ENCODE measurements at places on chromosomes 3 and 15. TPM values are rescaled to one million over a fixed set of nuclear protein-coding genes. Genes with fewer than 3 reads are reported as not detected.

DNA sequence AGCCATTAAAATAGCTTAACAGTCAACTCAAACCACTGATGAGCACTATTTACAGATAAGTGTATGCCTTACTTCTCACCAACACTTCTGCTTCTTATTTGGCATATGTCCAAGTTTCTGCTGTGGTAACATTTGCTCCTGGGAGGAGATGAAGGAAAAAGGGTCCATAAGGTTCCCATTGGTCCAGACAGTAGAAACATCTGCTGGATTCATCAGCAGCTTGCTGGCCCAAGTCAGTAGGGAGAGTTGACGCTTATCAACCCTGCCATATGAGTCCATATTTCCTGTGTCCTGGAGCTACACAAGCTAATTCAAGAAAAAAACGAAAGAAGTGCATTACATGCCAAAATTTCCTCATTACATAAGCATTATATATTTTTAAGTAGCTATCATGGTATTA lies 824.5 kb downstream of the CADM2 start:
- DNase-seq = no peak

Gene GRIP2
- not detected for total RNA-seq

GRCh38 chr3:186588632-186589031 lies 18.1 kb downstream of the DNAJB11 start:
- no peak for DNase-seq

DNA sequence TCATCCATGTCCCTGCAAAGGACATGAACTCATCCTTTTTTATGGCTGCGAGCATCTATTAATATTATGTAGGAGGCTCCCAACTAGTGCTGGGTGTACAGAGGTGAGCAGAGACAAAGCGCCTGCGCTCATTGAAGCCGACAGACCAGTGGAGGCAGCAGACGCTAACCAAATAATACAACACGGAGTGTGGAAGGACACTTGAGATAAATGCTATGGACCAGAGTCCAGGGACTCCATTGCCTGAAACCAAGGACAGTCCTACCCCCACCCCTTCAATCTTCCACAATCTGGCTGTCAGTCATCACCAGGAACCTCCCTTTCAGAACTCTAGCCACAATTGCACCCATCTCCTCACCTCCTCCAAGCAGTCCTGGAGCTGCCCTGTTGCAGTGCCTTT lies 41.5 kb downstream of the KLHL6 start:
- DNase-seq = no peak

DNA sequence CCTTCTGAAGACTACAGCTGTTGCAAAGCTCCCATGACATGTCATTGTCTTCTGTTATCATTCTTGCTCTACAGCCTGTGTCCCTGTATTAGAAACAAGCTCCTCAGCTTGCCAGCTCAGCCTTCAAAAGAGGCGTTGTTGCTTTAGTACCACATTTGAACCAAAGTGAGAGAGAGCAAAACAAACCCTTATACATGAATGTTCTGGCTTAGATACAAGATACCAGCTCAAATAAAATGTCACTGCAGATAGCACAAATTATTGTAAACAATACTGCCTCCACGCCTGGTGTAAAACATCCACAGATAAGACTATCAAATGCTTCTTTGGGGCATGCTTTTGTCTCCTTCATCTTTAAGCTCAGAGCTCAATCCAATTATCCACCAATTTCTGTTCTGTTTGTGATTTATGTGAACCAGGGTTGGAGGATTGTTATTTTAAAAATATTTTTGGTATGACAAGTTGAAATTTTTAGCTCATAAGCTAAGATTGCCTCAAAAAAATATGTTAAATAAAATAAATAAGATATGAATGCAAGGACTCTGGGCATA lies 403.6 kb upstream of the CDIN1 start:
- DNase-seq = no peak

Gene C3orf52
- total RNA-seq = 55.1 TPM

DNA sequence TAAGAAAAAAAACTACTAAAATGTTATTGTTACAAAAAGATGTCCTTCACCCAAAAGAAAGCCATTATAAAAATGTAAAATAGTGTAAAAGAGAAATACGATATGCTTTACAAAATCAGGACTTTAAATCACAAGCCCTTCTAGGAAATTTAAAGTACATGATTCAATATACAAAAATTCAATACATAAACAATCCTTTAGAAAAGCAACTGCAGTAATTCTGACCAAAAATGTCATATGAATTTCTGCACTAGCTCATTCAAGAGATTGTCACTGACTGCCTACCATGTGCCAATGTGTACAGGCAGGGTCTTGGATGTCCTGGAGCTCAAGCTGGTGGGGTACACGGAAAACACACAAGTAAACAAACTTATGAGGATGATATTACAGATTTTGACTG lies 2.5 kb downstream of the MORC1 start:
- no peak for DNase-seq

Gene TMEM40
- 3.0 TPM for total RNA-seq

DNA sequence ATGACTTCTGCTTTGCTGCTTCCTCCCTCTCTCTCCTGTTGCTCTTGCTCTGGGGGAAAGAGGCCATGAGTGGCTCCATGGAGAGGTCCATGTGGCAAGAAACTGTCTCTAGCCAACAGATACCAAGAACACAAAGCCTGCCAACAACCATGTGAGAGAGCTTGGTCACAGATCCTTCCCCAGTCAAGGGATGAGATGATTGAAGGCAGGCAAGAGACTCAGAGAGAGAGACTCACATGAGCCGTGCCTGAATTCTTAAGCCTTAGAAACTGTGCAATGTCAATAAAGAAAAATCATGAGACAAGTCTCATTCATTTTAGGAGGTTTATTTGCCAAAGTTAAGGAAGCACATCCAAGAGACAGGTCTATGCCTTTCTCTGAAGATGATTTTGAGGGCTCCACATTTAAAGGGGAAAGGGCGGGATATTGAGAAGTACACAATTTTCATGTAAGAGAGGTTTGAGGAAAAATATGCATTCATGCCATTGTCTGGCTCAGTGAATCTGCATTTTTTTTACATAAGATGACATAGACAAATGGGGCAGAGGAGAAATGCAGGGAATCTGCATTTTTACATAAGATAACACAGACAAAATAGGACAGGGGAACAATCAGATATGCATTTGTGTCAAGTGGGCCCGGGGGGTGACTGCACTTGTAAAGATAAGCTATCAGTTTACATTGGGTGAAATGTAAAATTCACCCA lies 59.5 kb upstream of the SUCLG2 start:
- DNase-seq = no peak

GRCh38 chr3:16374047-16374934 lies 109.3 kb downstream of the OXNAD1 start:
- no peak for DNase-seq

- no peak for DNase-seq
Observed at GRCh38 chr3:111831840-111832239, 27.2 kb upstream of the PHLDB2 start.

Gene CLPX
- total RNA-seq = 24.3 TPM

GRCh38 chr3:6571448-6571847 lies 289.5 kb upstream of the GRM7 start:
- DNase-seq = no peak

- no peak for DNase-seq
Observed at GRCh38 chr3:12807601-12808359, 11.3 kb downstream of the CAND2 start.

Gene MYH15
- 0.22 TPM for total RNA-seq

Gene RARRES1
- total RNA-seq = 9.8 TPM

DNA sequence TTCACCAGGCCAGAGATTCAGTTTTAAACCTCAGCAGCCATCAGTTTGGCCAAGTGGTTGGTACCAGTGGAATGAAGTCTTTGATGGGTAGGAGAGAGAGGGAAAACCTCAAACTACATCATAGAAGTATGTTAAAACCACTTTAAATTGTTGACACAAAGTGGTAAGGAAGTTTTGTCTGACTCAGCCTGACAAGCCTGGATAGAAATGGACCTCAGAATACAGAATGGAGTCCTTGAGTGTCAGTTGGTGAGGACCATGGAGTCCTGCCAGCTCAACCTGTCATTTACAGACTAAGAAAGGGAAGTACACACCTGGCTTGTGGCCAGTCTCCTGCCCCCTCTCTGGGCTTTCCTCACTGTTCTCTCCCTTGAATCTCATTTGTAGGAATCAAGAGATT lies 12.1 kb downstream of the EAF1 start:
- no peak for DNase-seq

Gene COX17
- 45.3 TPM for total RNA-seq

DNA sequence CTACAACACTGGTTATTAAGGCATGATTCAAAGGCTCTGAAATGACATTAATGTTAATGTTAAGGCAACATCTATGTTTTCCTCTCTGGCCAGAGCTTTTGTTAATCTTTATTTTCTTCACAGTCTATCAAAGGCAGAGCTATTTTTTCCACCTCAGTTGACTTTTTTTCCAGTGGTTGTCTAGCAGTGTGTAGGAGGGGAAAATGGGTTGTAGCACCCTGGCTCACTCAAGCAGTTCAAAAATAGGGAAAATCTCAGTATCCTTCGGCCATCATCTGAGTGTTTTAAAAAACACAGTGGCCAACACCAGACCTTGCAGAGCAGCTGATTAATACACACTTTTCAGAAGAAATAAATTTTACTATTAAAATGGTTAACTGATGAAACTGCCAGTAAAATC lies 21.4 kb downstream of the CBLB start:
- DNase-seq = no peak

Gene CKMT1B
- total RNA-seq = 4.3 TPM

Gene FANCD2OS
- not detected for total RNA-seq

- DNase-seq = no peak
Observed at GRCh38 chr3:13338231-13338630, 81.9 kb downstream of the NUP210 start.

Gene SNAPC5
- 24.5 TPM for total RNA-seq

Gene ATP13A5
- total RNA-seq = not detected

GRCh38 chr3:45398178-45398577 lies 9.8 kb downstream of the LARS2 start:
- no peak for DNase-seq

- DNase-seq = no peak
Observed at GRCh38 chr3:37494216-37494615, 319.8 kb upstream of the LRRFIP2 start.

DNA sequence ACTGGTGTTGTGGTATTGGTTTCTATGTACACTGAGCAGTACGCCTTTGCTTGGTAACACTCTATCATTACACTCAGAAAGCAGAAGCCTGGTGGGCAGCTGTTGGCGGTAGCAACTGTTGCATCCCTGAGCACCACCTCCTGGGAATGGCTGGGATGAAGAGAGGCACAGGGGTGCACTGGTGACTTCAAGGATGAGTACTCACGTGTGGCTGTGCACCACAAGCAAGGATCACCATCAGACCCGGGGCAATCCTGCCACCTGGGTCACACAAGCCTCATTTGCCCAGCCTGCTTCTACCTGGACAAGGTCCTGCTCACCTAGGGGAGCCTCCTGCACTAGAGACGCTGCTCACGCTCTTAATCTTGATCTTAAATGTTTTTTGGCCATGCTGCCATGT lies 336.4 kb downstream of the SI start:
- no peak for DNase-seq

Gene CLN6
- total RNA-seq = 55.0 TPM

- no peak for DNase-seq
Observed at GRCh38 chr3:59726279-59726678, 676.5 kb upstream of the CFAP20DC start.

DNA sequence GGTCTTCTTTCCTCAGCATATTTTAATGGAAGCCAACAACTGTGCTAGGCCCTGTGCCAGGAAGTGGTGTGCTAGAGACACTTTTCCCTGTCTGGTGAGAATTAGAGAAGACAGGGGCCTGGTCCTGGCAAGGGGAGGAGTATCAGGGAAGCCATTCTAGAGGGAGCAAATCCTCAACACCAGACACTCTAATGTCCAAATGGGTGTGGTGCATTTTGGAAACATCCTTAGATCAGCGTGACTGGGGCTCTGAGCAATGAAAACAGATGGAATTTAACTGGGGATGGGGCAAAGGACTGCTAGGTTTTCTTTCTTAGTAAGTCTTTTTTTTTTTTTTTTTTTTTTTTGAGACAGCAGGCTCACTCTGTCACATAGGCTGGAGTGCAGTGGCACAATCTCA lies 7.7 kb upstream of the VPS18 start:
- no peak for DNase-seq

- DNase-seq = no peak
Observed at GRCh38 chr3:157175691-157176507, 16.0 kb upstream of the CCNL1 start.

- peak; percentile 62 for DNase-seq
Observed at GRCh38 chr3:150736316-150736719, 26.7 kb downstream of the SIAH2 start.

Gene PRTG
- 10.1 TPM for total RNA-seq

DNA sequence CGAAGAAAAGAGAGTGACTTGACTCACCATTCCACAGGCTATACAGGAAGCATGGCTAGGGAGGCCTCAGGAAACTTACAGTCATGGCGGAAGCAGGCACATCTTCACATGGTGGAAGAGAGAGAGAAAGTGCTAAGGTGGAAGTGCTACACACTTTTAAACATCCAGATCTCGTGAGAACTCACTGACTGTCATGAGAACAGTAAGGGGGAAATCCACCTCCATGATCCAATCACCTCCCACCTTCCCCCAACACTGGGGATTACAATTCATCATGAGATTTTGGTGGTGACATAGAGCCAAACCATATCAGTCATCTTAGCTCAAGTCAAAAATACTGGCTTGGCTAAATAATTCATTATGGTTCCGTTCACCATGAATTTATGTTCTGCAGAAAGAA lies 45.3 kb upstream of the NEDD4 start:
- no peak for DNase-seq

GRCh38 chr15:70762469-70763119 lies 764 bp downstream of the UACA start:
- DNase-seq = no peak

Gene COLQ
- total RNA-seq = 0.14 TPM

Gene GOLGA8Q
- total RNA-seq = not detected

Gene ABI3BP
- total RNA-seq = not detected

Gene SCAANT1
- total RNA-seq = not detected

DNA sequence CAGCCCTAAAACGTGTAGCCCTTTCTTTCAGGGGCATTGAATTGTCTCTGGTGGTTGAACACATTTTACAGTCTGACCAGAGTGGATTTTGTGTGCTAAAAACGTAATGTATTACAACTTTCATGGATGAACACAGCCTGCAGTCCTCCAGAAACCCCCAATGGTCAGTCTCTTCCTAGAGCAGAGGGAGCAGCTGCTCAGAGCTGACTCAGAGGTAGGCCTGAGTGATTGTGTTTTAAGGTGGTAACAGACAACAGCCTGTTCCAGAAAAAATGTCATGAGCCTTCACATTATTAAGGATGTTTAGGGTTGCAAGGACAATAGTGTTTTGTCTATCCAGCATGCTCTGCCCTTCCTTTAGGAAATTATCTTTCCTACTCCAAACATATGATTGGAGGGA lies 34.5 kb upstream of the CTNNB1 start:
- DNase-seq = no peak

- DNase-seq = no peak
Observed at GRCh38 chr3:48723725-48724124, 6.7 kb upstream of the IP6K2 start.

DNA sequence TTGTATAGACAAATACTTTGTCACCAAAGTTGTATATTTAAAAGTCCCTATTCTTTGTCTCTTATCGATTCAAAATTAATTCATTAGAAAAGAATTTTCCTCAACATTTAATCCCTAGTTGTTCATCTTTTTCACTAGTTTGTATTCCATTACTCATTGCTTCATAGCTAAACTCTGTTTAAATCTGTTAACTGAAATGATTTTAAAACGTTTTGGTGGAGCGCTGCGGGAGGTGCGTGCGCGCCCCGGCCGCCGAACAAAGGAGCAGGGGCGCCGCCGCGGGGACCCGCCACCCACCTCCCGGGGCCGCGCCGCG lies 56.4 kb upstream of the GOLGA8A start:
- DNase-seq = no peak

Gene CTXND1
- total RNA-seq = not detected

Gene IGSF10
- under 0.01 TPM for total RNA-seq

Measured in epithelial cell of proximal tubule (primary cell).